ENCODE measurements at places on chromosomes 11 and 22. TPM values are rescaled to one million over a fixed set of nuclear protein-coding genes. Genes with fewer than 3 reads are reported as not detected.

TECTA gene
- total RNA-seq, result 0.06 TPM

CHRNA10 gene
- total RNA-seq, result 0.18 TPM

TMEM258 gene
- 133 TPM for total RNA-seq

LRRC10B gene
- not detected for total RNA-seq

PAX6 gene
- total RNA-seq, result 0.06 TPM

MRGPRX3 gene
- total RNA-seq, result not detected

SAA4 gene
- total RNA-seq, result not detected

GNG3 gene
- not detected for total RNA-seq

XNDC1N gene
- total RNA-seq, result 2.6 TPM

ABTB2 gene
- total RNA-seq, result 3.2 TPM

GLYATL1 gene
- 1.5 TPM for total RNA-seq

GTSE1 gene
- total RNA-seq, result 13.5 TPM

DBX1 gene
- total RNA-seq, result not detected

TREH gene
- total RNA-seq, result not detected

UPK3A gene
- total RNA-seq, result not detected

SEC14L6 gene
- not detected for total RNA-seq

C11orf87 gene
- total RNA-seq, result not detected

APOL5 gene
- not detected for total RNA-seq

TPBGL gene
- not detected for total RNA-seq

HORMAD2 gene
- not detected for total RNA-seq

CYP2D6 gene
- total RNA-seq, result not detected

SMC1B gene
- not detected for total RNA-seq

GSTT2B gene
- 12.3 TPM for total RNA-seq

CALCB gene
- 0.81 TPM for total RNA-seq

MS4A3 gene
- not detected for total RNA-seq

YDJC gene
- 26.7 TPM for total RNA-seq

OR6T1 gene
- not detected for total RNA-seq

CDCA5 gene
- 28.7 TPM for total RNA-seq

DLG2 gene
- 1.7 TPM for total RNA-seq

KIRREL3 gene
- total RNA-seq, result not detected

EI24 gene
- 186 TPM for total RNA-seq

OR52N1 gene
- total RNA-seq, result not detected

PKDREJ gene
- total RNA-seq, result not detected

MAP6 gene
- total RNA-seq, result not detected

OR4A47 gene
- not detected for total RNA-seq

TBX10 gene
- total RNA-seq, result not detected

SLC36A4 gene
- 2.9 TPM for total RNA-seq

SLN gene
- total RNA-seq, result 1.9 TPM

All from H4 (cell line).